ENCODE measurements at places on chromosomes 3 and 15.

- DNase-seq = no peak
Measured at GRCh38 chr3:14548321-14548729, 8.2 kb upstream of the GRIP2 start.

GRCh38 chr3:196186651-196187573 is 24.3 kb downstream of the ZDHHC19 start:
- no peak for DNase-seq

GRCh38 chr3:19799887-19800286 is 134.1 kb downstream of the EFHB start:
- DNase-seq = no peak

DNA sequence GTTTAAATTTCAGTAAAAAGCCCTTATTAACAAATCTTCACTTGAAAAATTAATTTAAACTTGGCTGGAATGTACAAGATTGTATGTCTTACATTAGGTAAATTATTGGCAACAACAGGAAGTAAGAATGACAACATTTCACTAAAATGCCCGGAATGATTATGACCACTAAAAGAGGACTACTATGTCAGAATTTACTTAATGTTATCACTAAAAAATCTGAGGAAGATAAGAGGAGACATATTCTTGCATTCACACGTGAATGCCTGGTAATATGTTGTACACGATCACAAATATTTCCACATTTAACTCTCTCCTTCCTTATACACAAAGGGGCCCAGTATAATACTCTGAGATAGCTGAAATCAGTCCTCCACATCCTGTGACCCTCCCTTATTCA is 29.7 kb downstream of the VGLL3 start:
- DNase-seq = no peak

DNA sequence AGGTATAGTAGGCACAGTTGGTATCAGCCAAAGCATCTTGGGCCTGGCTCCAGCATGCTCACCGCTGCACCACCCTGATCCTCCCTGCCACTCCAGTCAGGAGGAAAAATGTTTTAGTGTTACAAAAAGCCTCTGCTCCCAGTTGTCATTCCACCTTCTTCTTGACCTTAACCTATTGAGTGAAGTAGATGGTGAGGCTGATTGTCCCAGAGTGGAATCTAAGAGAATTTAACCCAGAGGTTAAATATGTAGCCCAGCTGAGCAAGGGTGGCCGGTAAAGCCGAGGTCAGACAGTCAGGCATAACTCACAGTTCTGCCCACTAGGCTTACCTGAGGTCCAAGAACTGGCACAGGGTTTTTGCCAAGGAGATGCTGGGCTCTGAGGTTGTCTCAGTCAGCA is 30.7 kb upstream of the TNIK start:
- DNase-seq = no peak

DNA sequence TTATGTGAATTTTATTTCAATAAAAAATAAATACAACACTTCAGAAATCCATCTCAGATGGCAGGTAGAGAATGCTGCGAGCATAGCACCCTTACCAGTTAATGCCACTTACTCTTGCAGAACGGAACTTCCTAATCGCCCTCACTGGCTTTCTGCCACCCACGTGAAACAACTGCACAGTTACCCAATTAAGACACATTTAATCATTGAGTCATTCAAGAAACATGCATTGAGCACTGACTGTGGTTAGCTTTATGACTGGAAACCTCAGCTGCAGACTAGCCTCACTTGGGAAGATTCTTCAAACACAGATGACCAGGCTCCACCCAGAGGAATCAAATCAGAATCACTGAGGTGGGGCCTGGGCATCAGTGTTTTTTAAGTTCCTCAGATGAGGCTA is 5.6 kb upstream of the MFGE8 start:
- no peak for DNase-seq

DNA sequence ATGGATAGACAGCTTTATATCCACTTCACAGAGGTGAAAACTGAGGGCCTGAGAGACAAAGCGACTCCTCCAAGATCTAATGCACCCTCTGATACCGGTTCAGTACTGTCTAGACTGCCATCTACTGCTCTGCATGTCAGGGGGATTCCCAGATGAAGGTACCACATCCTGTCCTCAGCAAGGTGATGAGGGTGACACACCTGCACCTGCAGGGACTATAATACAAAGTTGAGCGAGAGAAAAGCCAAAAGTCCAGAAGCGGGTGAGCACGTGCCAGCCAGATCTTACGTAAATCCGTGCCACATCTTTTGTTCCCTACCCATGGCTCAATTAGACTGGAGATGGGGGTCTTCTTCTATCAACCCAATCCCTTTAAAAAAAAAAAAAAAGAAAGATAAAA is 32.4 kb upstream of the HES1 start:
- DNase-seq = peak; percentile 15

GRCh38 chr15:39453620-39454019 is 127.3 kb upstream of the THBS1 start:
- DNase-seq = no peak

- no peak for DNase-seq
Measured at GRCh38 chr3:186287711-186288110, 74.3 kb downstream of the DGKG start.

GRCh38 chr3:15108082-15108545 is 9.2 kb upstream of the RBSN start:
- DNase-seq = peak; percentile 49

DNA sequence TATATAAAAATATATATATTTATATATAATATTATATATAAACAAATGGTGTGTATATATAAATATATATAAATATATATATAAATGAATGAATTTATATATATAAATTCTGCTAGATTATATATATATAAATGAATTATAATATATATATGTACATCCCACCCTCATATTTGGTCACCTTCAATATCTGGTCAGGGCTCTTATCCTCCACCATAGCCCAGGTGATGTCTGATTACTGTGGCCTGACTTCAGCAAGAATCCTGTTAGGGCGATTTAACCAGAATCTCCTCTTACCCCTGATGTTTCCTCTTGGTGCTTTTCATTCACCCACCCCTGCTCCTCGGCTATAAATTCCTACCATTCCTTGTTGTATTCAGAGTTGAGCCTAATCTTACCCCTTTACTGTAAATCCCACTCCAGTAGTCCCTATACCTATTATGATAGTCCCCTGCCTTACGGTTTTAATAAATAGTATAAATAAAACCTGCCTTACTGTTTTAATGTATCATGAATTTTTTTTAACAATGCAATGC is 439.6 kb downstream of the PLOD2 start:
- no peak for DNase-seq

DNA sequence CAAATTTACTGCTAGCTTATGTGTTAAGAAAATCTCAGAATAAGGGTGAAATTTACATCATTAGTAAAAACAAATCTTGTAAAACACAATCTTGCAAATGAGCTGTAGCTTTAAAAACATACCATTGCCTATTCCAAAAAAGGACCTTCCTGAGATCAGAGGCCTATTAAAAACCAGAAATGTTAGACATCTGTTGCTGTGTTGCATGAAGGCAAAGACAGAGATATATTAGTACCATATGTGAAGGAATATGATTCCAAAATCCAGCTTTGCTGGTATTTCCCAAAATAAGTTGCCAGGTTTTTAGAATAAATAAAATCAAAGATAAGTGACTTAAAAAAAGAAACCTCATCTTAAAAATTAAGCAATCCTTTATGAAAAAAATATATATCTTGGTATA is 504.1 kb upstream of the CDIN1 start:
- no peak for DNase-seq

DNA sequence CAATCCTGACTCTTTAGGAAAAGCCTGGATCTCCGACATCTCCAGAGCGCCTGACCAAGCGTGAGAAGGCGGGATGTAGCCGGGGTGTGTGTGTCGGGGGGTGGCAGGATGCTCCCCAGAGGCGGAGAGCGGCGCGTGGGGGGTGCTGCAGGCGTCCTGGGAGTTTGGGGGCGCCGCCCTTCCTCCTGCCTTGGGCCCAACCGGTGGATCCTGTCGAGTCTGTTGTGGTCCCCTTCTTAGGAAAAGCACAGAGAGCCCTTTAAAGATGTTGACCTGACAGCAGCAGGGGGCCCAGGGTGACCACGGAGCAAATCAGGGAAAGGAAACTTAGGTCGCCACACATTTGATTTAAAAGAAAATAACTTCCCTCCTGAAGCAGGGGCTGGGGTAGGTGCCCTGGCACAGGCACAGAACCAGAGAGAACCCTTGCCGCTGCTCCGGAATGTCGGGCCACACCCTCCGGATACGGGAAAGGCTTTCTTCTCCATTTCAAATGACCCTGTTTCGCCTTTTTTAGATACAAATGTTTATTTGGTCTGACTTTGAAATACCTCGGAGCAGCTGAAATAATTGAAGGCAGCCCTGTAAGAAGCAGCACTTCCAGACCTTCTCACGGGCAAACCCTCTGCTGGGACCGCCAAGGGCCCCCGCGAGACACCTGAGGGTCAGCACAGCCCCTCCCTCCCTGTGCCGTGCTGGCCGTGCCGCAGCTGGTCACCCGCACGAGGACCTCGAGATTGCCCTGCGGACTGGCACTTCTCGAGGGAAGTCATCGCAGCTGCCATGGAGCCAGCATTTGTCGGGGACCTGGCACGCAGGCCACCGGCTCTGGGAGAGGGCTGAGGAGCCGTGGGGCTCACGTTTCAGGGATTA is 102.9 kb upstream of the KLF13 start:
- no peak for DNase-seq

- DNase-seq = no peak
Measured at GRCh38 chr15:96390986-96391385, 60.5 kb downstream of the NR2F2 start.

DNA sequence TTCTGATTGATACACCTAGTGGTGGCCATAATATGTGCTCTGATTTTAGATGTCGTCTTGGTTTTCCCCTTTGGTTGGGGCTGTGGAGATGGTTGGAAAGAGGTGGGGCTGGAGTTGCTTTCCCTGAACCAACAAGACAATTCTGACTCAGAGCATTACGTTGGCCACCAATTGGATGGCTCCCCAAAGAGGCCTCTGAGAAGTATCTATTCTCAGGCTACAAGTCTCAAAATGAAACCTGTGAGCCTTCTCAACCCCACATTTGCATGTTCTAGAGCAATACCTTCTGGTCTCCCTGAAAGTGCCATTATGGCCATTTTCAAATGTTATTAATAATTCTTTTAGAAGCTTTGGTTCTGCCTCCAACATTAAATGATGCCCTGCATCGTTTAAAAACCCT is 188.4 kb upstream of the WNT5A start:
- no peak for DNase-seq

- DNase-seq = no peak
Measured at GRCh38 chr15:42602501-42602900, 27.1 kb downstream of the STARD9 start.

DNA sequence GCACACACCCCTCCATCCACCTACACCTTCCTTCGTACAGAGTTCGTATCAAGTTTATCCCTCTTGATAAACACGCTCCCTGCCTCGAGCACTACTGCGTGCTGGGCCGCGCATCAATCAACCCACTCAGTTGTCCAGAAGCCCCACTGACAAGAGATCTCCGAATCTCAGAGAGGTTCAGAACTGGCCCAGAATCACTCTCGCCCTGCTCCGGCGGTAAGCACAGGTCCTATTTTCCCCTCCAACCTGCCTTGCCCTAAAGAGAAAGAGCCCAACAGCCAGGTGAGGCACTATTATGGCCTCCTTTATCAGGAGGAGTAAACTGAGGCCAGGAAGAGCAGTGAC is 494 bp upstream of the NISCH start:
- DNase-seq = no peak

DNA sequence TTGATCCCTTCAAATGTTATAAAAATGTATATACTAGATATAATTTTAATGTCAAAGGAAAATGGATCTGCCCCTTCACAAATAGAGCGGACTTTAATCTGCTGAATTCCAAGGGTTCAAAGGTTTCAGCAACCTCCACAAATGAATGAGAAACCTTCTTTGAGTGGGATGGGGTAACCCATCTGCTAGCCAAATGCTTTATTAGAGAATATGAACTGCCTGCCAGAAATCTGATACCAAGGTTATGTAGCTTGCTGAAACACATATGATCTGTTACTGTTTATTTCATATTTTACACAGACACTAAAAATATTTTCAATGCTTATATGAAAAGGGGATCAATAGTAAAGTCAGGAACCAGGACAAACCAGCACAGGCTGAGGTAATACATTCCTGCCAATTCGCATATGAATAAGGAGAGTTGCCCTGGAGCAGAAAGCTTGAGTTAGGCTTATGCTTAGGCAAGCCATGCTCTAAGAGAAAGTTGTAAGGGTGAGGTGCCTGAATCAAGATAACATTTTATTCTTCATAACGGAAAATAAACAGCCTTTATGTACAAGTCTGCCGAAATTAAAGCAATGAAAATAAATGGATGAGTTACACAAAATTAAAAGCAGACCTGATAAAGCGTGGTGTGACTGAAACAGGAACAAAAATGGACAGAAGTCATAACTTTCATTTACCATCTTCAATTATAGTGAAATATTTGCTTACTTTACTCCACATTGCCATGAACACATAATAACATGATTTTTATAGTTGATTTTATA is 26.5 kb downstream of the PLOD2 start:
- DNase-seq = no peak

- peak; percentile 63 for DNase-seq
Measured at GRCh38 chr3:139343895-139344856, at the start of gene MRPS22. Gene MRPS22 (plus strand): TSS chr3:139344020. CDS start chr3:139344027, 7 bp downstream.

DNA sequence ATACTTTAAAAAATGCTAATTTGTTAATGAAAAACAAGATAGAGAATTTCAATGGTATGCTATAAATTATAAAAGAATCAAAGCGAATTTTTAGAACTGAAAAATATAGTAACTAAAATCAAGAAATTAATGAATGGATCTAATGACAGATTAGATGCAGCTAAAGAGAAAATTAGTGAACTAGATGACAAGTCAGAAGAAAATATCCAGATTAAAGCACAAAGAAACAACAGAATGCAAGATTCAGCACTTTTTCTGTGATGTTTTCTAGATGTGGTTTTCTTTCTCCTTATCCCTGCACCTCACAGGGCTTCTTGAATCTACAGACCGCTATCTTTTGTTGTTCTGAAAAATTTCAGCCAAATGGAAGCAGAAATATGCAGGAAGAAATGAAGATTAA is 54.4 kb downstream of the INO80 start:
- DNase-seq = no peak

- DNase-seq = no peak
Measured at GRCh38 chr3:58151637-58152036, 59.1 kb downstream of the DNASE1L3 start.

- DNase-seq = no peak
Measured at GRCh38 chr3:136792556-136793330, 26.2 kb upstream of the SLC35G2 start.

DNA sequence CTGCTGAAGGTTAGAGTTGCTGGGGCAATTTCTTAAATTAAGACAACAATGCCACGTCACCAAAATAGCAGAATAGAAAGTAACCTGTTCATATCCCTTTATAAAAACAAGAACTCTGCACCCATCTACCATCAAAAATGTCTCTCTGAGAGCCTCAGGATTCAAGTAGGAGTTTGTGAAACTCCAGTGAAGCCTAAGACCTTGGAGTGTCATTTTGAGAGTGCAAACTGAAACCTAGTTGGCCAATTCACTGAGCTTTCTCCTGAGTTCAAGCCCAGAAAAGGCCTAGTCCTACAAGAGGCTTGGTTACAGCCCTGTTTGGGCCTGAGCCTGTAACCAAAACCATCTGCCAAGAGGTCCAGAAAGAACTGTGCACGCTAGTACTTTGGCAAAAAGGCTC is 335.1 kb downstream of the EFHB start:
- no peak for DNase-seq

- no peak for DNase-seq
Measured at GRCh38 chr3:108088697-108089096, 2.1 kb downstream of the CD47 start.

GRCh38 chr3:88038566-88038965 is 20.2 kb downstream of the CGGBP1 start:
- DNase-seq = no peak

Data from activated T-helper 1 cell treated with Interleukin-2 at 50 U/mL for 16 hours (primary cell).